CD8-positive, alpha-beta memory T cell (primary cell): ENCODE measurements at places on chromosomes 11 and 22.

- DNase-seq: no peak
Observed at GRCh38 chr11:73233692-73234470, 15.8 kb downstream of the P2RY2 start.

DNA sequence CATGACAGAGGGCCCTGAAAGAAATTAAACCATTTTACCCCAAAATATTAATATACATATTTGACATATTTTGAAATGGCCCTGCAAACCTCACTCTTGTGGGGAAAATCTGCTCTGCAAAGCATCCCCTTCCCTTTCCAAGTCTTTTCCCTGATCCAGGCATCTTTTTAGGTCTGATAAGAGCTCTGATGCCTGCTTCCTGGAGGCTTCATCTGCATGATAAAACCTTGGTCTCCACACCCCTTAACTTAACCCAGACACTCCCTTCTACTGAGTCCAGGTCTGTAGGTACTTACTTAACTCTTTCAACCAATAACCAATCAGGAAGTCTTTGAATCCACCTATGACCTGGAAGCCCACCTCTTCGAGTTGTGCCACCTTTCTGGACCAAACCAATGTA, 1.8 kb upstream of the LGALS12 start:
- DNase-seq: no peak

GRCh38 chr11:119481667-119482400, 58.9 kb upstream of the THY1 start:
- DNase-seq: no peak

- DNase-seq: no peak
Observed at GRCh38 chr11:72237112-72237931, 6.7 kb downstream of the PHOX2A start.

GRCh38 chr11:61140416-61140815, 20.8 kb downstream of the VPS37C start:
- DNase-seq: no peak
